ENCODE measurements at places on chromosomes 3 and 15. TPM values are rescaled to one million over a fixed set of nuclear protein-coding genes. Genes with fewer than 3 reads are reported as not detected.

DNA sequence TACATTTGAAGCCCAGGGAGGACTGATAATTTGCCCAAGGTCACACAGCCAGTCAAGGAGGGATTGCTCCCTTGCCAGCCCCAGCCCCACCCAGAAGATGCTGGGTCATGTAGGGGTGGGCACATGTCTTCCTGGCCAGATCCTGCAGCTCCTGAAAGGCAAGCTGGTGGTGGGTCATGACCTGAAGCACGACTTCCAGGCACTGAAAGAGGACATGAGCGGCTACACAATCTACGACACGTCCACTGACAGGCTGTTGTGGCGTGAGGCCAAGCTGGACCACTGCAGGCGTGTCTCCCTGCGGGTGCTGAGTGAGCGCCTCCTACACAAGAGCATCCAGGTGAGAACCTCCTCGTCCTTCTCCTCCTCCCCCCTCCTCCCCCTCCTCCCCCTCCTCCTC is 13.2 kb downstream of the ISG20 start:
- no peak for DNase-seq

- no peak for DNase-seq
Measured at GRCh38 chr3:99388780-99389179, 249.6 kb upstream of the COL8A1 start.

DNA sequence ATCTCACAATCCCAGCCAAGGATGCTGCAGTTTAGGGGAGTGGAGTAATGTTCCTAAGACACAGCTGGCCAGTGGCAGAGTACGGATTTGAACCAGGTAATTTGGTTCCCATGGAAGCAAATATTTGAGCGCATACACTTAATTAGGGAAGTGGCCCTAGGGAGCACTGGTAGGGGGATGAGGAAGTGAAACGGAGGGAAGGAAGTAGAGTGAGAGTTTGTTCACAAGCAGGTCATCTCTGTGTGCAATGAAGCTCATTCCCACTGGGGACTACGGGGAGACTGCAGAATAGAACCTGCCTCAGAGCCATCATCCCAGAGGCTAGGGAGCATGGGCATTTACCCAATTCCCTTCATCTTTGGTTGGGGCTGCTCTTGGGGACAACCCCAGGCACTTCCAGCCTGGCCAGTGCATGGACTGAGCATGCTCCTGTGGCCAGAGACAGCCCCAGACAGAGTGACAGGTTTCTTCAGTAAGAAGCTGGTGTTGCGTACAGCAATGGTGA is 317.2 kb upstream of the PROK2 start:
- no peak for DNase-seq

- no peak for DNase-seq
Measured at GRCh38 chr3:55490276-55490913, 3.3 kb upstream of the WNT5A start.

DNA sequence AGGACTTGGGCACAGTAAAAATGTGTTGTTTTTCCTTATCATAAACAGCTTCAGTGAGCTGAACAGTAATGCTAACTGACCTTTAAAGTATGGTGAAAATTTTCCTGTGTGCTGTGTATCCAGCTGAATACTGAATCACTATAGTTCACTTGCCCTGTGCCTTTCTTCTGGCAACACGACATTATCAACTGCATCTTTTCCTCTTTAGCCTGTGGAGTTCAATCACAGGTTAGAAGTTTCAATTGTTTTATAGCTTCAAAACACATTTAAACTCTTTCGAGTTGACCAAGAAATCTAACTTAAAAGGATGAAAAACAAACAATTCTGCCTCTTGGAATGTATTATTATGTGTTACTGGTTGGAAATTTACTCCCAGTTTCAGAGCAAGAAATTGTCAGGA is 1120.7 kb upstream of the ALCAM start:
- DNase-seq, result no peak

DNA sequence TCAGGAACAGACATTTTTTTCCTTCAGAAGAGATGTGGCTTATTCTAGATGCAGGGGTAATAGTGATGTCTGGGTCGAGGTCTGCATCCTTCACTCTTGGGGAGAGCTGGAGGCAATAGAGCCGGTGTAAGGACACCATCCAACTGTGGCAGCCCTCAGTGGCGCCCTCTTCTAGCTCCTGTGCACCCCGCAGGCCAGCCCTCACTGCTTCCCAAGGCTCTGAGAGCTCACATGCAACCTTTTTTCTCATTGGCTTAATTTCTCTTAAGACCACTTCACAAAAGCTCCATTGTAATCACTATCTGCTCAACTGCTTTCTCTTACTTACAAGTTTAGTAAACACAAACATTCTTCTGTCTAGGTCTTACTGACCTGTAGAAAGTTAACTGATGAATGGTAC is 3.9 kb upstream of the VPS8 start:
- DNase-seq, result no peak

- no peak for DNase-seq
Measured at GRCh38 chr15:80870893-80871292, 91.7 kb downstream of the CEMIP start.

DNA sequence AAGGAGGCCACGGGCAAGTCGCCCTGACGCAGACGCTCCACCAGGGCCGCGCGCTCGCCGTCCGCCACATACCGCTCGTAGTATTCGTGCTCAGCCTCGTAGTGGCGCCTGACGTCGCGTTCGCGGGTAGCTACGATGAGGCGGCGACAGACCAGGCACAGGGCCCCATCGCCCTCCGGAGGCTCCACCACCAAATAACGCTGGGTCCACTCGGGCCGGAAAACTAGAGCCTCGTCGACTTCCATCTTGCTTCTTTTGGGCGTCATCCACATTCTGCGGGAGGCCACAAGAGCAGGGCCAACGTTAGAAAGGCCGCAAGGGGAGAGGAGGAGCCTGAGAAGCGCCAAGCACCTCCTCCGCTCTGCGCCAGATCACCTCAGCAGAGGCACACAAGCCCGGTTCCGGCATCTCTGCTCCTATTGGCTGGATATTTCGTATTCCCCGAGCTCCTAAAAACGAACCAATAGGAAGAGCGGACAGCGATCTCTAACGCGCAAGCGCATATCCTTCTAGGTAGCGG is at the start of gene EPM2AIP1:
TSS of gene EPM2AIP1 (minus strand) at position 326 of the 520 bp plus-strand sequence. CDS start at position 272, 54 bp downstream.
- peak; percentile 86 for DNase-seq

DNA sequence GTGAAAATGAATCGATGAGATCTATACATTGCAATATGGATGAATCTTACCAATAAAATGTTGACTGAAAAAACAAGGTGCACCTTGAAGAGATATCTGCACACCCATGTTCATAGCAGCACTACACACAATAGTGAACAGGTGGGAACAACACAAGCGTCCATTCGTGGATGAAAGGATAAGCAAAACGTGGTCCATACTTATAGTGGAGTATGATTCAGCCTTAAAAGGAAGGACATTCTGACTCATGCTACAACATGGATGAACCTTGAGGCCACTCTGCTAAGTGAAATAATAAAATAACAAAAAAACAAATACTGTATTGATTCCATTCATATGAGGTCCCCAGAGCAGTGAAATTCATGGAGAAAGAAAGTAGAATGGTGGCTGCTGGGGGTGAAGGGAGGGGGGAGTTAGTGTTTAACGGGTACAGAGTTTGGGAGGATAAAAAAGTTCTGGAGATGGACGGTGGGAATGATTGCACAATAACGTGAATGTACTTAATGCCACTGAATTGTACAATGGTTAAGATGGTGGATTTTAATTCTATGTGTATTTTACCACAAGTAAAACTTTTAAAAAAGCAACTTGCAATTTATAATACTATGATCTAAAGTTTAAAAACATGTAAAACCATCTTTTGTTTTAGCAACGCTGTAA is 35.6 kb downstream of the IQSEC1 start:
- DNase-seq, result no peak

GRCh38 chr3:29764603-29765254 is 483.9 kb downstream of the RBMS3 start:
- no peak for DNase-seq

GRCh38 chr3:112531358-112531781 is 30.4 kb downstream of the ATG3 start:
- DNase-seq, result no peak

ISLR2 gene
- total RNA-seq, result not detected

ANKRD34C gene
- total RNA-seq, result not detected

PRICKLE2 gene
- not detected for total RNA-seq

TRA2B gene
- total RNA-seq, result 222 TPM

MTMR10 gene
- total RNA-seq, result 29.3 TPM

FEZF2 gene
- not detected for total RNA-seq

ERICH6 gene
- total RNA-seq, result 0.23 TPM

CHRM5 gene
- total RNA-seq, result not detected

LYSMD2 gene
- 27.3 TPM for total RNA-seq

MAP1A gene
- 3.5 TPM for total RNA-seq

Measured in activated naive CD8-positive, alpha-beta T cell treated with anti-CD3 and anti-CD28 coated beads, Interleukin-2, amount 10 ng/mL, durations not matched to agents 7 days and 5 days (primary cell).